ENCODE measurements at places on chromosomes 1 and 21. TPM values are rescaled to one million over a fixed set of nuclear protein-coding genes. Genes with fewer than 3 reads are reported as not detected.

KIAA0319L gene
- 62.4 TPM for total RNA-seq

KIRREL1 gene
- 111 TPM for total RNA-seq

CFAP141 gene
- total RNA-seq = not detected

FCRL3 gene
- not detected for total RNA-seq

OR2L8 gene
- total RNA-seq = not detected

SOX13 gene
- total RNA-seq = 27.2 TPM

CFAP45 gene
- 2.1 TPM for total RNA-seq

CCDC181 gene
- 2.9 TPM for total RNA-seq

ERICH3 gene
- total RNA-seq = not detected

SH2D1B gene
- not detected for total RNA-seq

FYB2 gene
- not detected for total RNA-seq

- DNase-seq = no peak
These were observed 54.5 kb upstream of the TIAM1 start for GRCh38 chr21:31398574-31398973.

- no peak for DNase-seq
These were observed 40.8 kb downstream of the RTCA start for GRCh38 chr1:100306735-100307313.

- no peak for DNase-seq
These were observed 150.0 kb downstream of the ADSS2 start for GRCh38 chr1:244301595-244302130.

DNA sequence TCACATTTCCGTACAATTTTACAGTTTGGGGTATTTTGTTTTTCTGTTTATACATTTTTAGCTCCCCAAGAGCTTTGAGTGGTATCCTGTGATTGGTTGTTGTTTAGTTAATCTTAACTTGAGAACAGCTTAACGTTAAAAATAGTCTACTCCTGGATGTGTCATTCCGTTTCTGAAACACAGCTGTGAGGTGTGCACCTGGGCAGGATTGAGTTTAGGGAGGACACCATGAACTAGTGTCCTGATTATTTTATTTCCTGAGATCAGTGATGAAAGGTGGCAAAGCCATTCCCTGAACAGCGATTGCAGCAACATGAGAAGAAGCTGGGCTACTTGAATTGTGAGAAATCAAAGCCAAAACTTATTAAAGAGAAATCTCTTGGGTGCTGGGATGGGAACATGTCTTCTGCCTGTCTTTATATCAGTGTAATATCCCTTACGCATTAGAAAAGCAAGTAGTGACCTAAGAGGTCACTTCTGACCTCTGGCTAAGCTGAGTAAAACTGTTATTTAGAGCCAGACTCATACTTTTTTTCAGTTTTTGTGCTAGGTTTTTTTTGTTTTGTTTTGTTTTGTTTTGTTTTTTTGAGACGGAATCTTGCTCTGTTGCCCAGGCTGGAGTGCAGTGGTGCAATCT is 43.4 kb downstream of the ZBTB40 start:
- no peak for DNase-seq

GRCh38 chr21:42859891-42860230 is 19.5 kb downstream of the WDR4 start:
- DNase-seq = no peak

DNA sequence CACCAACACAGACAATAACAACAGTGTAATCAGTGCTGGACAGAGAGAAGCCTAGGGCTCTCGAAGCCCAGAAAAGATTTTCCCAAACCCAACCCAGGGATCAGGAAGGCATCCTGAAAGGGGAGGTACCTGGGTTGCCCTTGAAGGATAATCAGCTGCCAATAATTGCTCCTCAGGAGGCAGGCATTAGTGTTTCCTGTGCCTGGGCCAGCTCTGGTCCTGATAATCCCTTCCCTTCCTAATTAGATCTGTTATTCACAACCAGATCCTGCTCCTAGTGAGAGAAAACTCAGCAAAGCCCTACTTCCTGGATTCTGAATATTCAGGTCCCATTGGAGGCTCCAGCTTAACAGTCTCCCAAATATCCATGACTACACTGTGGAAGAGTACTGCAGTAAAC is 117.4 kb downstream of the DMRTA2 start:
- DNase-seq = no peak

- DNase-seq = no peak
These were observed 113.1 kb downstream of the KCNN3 start for GRCh38 chr1:154756793-154757548.

- no peak for DNase-seq
These were observed 518.2 kb downstream of the ADGRL2 start for GRCh38 chr1:82318921-82319320.

GRCh38 chr1:221670081-221670480 is 71.8 kb downstream of the DUSP10 start:
- no peak for DNase-seq

DNA sequence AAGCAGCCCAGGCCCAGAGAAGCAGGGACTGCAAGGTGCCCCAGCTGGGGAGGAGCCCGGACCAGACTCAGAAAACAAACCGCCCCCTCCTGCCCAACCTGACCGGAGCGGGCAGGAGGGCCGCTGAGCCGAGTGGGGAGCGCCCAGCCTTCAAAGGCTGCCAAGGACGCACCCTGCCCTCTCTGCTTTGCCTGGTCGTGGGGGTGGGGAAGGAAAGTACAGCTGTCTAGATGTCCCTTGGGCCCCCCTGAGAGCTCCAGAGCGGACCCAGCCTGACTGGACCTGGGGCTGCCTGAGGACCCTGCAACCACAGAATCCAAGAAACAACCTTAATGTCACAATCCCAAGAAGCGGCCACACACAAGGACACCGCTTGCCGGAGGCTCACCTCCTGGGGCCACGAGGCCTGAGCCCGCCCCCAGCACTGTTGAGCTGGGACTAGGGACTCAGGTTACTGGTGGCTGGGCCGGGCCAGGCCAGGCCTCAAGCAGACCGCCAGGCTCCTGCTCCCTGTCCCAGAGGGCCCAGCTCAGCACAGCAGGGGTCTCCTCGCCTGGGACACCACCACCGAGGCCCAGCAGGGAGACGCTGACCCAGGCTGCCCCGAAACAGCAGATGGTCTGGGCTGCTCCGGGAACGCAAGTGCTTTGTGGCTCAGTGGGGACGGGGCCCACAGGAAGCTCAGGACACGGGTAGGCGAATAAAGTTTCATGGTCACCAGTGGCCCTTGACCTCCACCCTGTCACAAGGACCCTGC is 1.4 kb downstream of the DVL1 start:
- no peak for DNase-seq

DNA sequence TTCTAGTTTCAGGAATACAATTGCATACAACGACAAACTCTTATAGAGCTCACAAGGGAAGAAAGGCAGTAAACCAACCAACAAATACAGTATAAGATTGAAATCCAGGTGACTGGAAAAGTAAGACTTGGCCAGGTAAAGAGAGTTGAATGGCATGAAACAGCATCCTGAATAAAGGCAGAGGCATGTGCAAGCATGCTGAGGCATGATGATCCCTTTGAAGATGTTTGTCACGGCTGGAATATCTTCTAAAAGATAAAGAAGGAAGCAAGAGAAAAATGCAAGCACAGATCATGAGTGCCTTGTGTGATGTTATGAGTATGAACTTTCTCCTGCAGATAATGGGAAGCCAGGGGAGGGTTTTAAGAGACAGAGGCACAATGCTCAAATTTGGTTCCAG is 83.3 kb upstream of the SPATA6 start:
- DNase-seq = no peak

DNA sequence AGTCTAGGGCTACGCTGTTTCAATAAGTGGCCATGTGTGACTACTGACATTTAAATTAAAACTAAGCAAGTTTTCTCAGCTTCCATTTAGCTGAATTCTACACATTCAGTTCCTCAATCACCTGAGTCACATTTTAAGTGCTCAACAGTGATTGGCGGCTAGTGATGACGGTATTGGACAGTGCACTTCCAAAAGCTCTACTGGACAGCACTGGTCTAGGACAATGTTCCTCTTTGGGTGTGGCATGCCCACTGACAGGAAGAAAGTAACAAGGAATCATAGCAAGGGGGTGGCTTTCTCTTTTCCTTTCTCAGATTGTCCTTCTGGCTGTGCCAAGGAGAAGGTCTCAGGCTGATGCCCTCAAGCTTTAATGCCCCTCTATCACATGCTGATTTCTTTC is 11.7 kb downstream of the IGSF21 start:
- DNase-seq = no peak

DNA sequence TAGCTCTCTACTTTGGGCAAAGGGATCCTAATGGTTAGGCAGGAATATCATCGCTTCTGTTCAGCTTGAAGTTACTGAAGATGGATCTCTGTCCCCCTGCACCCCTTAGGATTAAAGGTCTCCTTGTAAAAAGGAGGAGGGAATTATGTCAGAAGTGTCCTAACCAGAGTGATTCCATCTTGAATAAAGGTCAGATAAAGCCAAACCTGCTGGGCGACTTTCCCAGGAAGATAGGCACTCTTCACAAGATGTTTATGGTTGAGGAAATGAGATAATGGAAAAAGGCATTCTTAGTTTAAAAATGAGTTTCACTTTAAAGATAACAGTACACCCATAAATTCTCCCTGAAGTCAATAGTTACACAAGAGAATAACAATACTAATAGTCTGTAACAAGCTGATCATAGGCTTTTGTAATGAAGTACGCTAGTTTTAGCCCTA is 1.7 kb upstream of the NENF start:
- no peak for DNase-seq

GRCh38 chr21:41477641-41478318 is 30.2 kb downstream of the TMPRSS2 start:
- no peak for DNase-seq

DNA sequence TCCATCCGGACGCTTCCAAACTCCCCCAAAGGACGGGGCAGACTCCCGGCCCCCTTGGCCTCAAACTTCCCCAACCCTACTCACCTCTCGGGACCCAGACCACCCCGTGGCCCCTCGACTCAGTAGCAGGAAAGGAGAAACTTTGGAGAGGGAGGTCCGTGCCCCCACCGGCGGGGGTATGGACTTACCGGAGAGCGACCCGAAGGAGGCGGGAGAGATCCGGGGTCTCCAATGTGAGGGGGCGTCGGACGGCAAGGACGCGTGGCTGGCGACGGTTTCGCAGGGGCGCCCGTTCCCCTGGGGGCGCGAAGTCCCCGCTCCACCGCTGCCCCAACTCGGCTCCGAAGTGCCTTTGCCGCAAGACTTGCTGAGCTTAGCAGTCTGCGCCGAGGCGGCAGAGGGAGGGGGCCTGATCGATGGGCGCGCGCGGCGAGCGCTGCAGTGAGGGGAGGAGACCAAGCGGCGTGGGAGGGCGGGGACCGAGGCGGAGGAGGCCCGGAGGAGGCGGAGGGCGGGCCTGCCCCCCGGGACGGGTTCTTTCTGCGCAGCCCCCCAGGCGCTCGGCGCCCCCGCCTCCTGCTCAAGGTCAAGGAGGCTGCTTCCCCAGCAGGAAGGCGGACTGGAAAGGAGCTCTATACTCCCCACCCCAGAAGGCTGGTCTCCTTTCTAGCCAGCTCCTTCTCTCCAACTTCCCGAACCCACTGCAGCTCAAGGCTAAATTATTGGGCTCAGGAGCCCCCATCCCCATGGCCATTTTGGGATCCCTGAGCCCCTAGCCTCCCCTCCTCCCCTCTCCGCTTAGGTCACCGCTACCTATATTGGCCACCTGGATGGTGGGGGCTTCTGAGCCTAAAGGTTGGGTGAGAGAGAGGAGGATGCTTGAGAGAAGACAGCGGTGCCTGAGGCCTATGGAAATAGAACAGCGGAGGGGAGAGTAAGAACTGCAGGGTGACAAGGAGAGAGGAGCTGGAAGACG is at the start of gene SYT2:
TSS of gene SYT2 (minus strand) at position 385 of the 976 bp plus-strand sequence. CDS start 104,682 bp downstream, outside the sequence.
- DNase-seq = no peak

DNA sequence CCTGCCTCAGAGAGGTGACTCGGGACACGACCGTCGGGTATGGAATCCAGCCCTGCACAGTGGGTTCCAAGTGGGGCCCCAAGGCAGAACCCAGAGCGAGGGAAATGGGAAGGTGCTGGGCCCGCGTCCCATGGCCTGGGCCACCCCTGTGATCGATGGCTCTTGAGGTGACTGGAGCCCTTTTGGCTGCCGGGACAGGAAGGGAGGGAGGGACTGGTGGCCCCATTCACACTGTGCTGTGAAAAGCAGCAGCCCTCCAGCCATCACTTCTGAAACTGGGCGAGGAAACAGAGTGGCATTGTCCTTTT is 110.4 kb upstream of the IFFO2 start:
- DNase-seq = no peak

DNA sequence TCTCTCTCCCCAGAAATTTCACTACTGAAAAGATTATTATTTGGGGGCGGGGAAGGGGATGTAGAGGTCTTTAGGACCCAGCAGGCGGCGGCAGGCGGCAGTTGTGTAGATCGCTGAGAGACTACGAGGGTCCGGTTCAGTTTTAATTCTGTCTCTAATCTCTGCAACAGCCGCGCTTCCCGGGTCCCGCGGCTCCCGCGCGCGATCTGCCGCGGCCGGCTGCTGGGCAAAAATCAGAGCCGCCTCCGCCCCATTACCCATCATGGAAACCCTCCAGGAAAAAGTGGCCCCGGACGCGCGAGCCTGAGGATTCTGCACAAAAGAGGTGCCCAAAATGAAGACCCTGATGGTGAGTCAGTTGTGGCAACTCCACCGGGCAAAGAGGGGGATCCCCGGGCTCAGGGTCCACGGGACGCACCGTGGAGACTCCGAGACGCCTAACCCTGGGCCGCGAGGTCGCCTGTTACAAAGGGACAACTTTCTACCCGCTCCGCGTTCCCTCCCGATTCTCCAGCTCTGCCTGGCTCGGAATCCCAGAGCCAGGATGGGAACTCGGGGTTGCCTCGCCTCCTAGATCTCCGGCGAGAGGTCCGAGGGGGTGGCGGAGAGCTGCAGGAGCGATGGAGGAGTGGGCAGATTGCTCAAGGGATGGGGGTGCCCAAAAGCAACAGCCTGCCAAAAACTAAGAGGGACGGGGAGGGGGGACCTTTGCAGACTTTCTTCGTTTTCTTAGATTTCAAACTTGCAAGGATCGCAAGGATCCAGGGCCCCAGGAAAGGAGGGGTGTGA is at the start of gene ST6GALNAC5:
TSS of gene ST6GALNAC5 (plus strand) at position 139 of the 789 bp plus-strand sequence.
- no peak for DNase-seq

GRCh38 chr1:86703696-86704457 is 499 bp upstream of the SH3GLB1 start:
- no peak for DNase-seq

DNA sequence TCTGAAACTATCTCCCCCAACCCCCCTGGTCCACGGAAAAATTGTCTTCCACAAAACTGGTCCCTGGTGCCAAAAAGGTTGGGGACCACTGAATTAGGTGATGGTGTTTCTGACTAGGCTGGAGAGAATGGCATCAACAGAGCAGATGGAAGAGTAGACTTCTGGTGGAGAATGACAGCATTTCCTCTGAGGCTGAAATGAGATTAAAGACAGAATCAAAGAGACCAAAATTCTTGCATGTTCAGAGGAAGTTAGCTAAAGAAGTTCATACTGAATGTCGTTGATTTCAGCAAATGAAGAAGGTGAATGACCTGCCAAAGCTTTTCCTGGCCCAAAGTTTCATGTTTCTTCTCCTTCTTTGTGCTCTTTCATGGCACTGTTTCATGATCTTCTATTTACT is 188.2 kb upstream of the RUNX1 start:
- no peak for DNase-seq

GRCh38 chr1:231180034-231180433 is 18.2 kb downstream of the TRIM67 start:
- DNase-seq = no peak

GRCh38 chr21:31287201-31287600 is 56.9 kb downstream of the TIAM1 start:
- no peak for DNase-seq

- no peak for DNase-seq
These were observed 42.7 kb downstream of the LDLRAD2 start for GRCh38 chr1:21854751-21855131.

Measured in thoracic aorta (tissue), 2 donors.